ENCODE measurements at places on chromosomes 1 and 21. TPM values are rescaled to one million over a fixed set of nuclear protein-coding genes. Genes with fewer than 3 reads are reported as not detected.

DNA sequence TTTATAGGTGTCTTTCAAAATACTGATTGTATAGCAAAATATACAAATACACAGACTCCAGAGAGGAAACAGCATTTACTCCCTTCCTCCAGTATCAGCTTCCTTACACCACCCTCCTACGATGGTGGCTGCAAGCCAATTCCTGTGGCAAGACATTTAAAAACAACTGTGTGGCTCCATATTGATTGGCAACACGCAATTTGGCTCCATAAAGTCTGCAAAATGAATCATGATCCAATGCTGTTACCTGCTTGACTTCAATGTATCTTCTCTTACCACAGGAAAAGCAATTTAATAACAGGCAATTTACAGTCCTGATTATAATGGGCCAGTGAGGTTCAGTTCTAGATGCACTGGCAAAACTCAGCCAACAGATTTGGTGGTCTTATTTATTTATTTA lies 19.7 kb upstream of the ATP6V1G3 start:
- H3K4me3 ChIP-seq: no peak overlapping the region
- no peak for DNase-seq
- no peak overlapping the region for H3K27ac ChIP-seq
- peaks cover 74% of the 10 kb centered on the region for H3K4me1 ChIP-seq
- no peaks in the 10 kb centered on the region for H3K27me3 ChIP-seq
- H3K36me3 ChIP-seq: peaks cover 1% of the 10 kb centered on the region

DNA sequence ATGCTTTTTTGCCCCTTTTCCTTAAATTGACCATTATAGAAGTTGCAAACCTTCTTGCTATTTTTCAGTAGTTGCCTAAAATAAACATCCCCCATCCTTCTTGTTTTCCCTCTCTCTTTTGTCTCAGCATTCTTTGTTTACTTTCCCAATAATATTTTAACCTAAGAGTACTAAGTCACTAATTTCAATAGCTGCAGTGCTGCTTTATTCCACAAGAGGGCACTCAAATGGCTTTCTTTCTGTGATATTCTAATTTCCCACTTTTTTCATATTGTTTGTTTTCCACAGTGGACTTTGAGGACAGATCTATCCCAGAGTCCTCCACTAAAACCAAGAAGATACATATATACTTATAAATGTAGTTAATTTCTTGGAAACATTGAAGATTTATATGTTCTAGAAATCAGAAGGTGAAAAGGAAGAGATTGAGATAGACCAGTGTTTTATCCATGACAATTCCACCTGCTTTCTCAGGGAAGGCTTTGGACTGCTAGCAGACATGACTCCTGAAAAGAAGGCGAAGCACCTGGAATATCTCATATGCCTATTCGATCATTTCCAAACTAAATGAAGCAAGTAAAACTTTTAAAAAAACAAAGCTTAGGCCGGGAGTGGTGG lies 104.8 kb upstream of the GRIK1 start:
- no peak for DNase-seq
- no peaks in the 10 kb centered on the region for H3K4me1 ChIP-seq
- no peak overlapping the region for H3K27ac ChIP-seq
- peaks cover 10% of the 10 kb centered on the region for H3K27me3 ChIP-seq
- H3K4me3 ChIP-seq: no peak overlapping the region
- no peaks in the 10 kb centered on the region for H3K36me3 ChIP-seq

GRCh38 chr1:214002472-214002871 lies 14.7 kb downstream of the PROX1 start:
- H3K4me3 ChIP-seq: no peak overlapping the region
- no peak overlapping the region for H3K27ac ChIP-seq
- no peaks in the 10 kb centered on the region for H3K4me1 ChIP-seq
- H3K27me3 ChIP-seq: peaks cover 4% of the 10 kb centered on the region
- DNase-seq: no peak

DNA sequence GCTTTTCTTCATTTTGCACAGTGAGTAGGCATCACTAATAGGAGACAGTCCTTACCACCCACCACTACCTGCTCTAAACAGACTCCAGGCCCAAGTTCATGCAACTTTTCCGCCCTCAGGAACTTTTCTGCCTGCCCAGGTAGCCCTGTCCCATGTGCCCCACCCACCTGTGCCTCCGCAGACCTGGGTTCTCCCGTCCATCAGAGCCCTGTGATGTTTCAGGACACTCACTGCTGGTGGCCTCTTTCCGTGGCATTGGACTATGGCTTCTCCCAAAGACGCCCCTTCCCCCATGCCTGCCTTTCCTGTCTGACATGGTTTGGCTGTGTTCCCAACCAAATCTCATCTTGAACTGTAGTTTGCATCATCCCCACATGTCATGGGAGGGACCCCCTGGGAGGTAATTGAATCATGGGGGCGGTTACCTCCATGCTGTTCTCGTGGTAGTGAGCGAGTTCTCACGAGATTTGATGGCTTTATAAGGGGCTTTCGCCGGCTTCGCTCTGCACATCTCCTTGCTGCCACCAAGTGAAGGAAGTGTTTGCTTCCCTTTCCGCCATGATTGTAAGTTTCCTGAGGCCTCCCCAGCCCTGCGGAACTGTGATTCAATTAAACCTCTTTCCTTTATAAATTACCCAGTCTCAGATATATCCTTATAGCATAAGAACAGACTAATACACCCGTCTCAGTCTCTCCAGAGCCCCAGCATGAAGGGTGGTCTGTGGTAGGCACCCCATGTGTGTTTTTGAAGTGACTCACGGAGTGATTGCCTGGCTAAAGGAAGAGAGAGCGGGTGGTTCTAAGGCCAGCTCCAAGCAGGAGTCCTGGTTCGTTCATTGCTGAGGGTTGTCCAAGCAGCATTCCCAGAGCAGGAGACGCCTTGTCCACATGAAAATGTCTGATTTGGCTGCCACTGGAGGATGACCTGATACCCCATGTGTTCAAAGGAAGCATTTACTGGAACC lies 86.0 kb upstream of the ZBTB40 start:
- H3K27ac ChIP-seq: no peak overlapping the region
- peaks cover 17% of the 10 kb centered on the region for H3K27me3 ChIP-seq
- no peak for DNase-seq
- no peaks in the 10 kb centered on the region for H3K36me3 ChIP-seq
- H3K4me3 ChIP-seq: no peak overlapping the region

The ARTN gene
- total RNA-seq: not detected

The GLUL gene
- total RNA-seq: 73.1 TPM

Measured in activated naive CD4-positive, alpha-beta T cell treated with anti-CD3 and anti-CD28 coated beads for 36 hours (primary cell).